ENCODE measurements at places on chromosomes 6 and 20.

DNA sequence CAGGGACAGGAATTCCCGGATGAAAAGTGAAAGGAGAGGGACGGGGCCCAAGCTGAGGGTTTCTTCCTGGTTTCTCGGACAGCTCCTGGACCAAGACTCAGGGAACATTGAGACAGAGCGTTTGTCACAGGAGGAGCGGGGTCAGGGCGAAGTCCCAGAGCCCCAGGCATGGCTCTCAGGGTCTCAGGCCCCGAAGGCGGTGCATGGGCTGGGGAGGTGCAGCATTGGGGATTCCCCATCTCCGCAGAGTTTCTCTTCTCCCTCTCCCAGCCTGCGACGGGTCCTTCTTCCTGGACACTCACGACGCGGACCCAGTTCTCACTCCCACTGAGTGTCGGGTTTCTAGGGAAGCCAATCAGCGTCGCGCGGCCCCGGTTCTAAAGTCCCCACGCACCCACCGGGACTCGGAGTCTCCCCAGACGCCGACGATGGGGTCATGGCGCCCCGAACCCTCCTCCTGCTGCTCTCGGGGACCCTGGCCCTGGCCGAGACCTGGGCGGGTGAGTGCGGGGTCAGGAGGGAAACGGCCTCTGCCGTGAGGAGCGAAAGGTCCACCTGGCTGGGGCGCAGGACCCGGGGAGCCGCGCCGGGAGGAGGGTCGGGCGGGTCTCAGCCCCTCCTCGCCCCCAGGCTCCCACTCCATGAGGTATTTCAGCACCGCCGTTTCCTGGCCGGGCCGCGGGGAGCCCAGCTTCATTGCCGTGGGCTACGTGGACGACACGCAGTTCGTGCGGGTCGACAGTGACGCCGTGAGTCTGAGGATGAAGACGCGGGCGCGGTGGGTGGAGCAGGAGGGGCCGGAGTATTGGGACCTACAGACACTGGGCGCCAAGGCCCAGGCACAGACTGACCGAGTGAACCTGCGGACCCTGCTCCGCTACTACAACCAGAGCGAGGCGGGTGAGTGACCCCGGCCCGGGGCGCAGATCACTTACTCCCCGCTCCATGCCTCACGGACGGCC lies 54.6 kb upstream of the POLR1H start:
- DNase-seq = no peak

DNA sequence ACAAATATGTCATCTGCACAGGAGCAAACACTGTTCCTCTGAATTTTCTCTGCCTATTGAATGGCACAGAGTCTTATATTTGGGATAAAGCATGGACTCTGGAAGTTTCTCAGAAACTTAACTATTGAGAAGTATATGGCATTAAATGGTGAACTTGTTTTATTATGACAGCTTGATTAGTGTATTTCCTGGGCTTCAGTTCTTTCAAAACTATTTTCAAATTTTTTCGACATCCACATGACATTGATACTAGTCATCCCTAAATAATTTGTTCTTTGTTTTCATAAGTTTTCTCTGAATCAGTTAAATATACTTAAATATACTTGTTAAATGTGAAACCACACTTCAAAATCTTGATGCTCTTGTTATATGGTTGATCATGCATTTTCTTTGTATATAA lies 144.0 kb upstream of the TSHZ2 start:
- DNase-seq = no peak

DNA sequence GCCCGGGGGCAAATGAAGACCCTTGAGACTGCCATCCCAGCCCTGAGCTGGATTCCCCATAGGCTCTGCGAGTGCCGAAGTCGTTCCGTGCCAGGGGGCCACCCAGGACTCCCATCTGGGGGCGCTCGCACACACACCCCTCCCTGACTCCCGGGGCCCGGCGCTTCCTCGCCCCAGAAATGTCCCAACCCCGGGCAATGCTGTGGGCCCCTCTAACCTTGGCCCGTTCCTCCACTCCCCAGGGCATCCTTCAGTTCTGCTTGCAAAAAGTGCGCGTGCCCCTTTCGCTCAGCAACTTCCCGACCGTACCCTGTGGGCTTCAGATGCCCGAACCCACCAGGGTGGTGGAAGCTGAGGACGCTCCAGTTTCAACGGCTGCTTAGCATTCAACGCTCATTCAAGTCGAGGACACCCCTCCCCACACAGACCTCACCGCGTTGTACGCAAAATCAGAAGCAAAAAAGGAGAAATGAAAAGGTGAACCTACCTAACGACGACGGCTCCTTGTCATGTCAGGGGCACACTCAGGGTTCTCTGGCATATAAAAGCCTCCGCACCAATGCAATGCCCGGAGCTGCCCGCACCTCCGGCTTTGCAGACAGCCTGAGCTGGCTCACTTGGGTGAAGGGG lies 25.3 kb downstream of the RIPOR2 start:
- no peak for DNase-seq

- DNase-seq = no peak
Measured at GRCh38 chr6:158353883-158354877, 41.9 kb downstream of the TULP4 start.

- DNase-seq = no peak
Measured at GRCh38 chr6:148758492-148758891, 11.7 kb downstream of the UST start.

DNA sequence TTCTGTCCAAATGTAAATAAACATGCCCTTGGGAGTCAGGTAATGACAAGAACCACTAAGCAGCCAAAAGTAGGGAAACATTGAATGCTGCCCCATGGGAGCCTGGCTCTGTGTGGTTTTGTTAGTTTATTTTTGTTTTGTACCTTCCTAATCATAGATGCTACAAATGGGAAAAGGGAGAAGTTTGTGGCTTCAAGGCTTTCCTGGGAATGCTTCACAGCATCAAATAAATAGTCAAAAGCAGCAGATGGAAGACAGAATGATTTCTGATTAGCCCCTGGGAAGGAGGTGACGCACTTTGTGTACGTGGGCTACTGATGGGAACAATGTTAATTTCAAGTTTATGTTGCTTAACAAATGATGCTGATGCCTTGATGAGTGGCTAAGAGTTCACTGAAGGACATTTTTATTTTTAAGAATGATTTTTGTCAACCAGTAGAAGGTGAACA lies 532.7 kb downstream of the BCKDHB start:
- DNase-seq = no peak

Measured in RKO (cell line).